ENCODE measurements at places on chromosomes 7 and 10.

GRCh38 chr10:5291501-5292195 is 73.1 kb upstream of the UCN3 start:
- peak; percentile 57 for DNase-seq

GRCh38 chr7:156386097-156386496 is 254.5 kb upstream of the RNF32 start:
- no peak for DNase-seq

DNA sequence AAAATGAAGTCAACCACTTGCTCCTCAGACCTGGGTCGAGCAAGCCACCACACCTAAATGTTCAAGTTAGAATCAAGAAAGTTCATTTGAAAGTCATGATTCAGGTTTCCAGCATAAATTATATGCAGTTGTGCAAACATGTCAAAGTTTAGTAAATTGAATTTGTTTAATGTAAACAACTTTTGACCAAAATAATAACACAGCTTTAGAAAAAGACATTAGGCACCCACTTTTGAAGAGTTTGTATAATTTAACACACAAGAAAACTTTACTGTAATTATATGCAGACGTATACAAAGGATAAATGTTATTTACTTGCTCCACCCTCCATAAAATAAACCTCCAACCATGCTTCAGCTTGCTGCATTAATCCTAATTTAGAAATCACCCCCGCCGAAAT is 680.0 kb downstream of the LRMDA start:
- no peak for DNase-seq

DNA sequence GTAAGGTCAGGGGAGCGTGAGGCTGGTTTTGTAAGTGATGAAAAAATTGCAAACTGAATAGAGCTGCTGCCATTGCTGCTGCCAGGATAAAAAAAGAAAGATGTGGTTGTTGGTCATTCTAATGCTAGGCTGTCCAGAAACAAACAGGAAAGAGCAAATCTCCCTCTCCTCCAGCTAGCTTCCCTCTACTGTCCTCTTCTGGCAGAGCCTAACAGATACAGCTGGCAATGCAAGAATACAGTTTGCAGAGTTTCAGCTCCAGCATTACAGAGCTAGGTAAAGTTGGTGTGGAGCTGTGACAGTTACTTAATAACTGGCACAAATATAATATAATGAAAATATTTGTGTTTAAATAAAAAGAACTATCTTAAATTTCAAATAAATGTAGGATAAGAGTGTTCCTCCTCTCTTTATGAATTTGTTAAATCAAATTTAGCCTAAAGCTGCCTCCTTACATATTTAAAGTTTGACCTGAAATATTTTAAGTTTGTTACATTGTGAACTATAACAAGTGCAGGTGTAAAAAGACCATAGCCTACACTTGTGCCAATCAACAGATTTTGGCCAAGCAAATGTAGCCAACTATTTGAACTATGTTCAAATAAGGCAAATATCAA is 407.7 kb downstream of the SH2D4B start:
- DNase-seq = no peak

DNA sequence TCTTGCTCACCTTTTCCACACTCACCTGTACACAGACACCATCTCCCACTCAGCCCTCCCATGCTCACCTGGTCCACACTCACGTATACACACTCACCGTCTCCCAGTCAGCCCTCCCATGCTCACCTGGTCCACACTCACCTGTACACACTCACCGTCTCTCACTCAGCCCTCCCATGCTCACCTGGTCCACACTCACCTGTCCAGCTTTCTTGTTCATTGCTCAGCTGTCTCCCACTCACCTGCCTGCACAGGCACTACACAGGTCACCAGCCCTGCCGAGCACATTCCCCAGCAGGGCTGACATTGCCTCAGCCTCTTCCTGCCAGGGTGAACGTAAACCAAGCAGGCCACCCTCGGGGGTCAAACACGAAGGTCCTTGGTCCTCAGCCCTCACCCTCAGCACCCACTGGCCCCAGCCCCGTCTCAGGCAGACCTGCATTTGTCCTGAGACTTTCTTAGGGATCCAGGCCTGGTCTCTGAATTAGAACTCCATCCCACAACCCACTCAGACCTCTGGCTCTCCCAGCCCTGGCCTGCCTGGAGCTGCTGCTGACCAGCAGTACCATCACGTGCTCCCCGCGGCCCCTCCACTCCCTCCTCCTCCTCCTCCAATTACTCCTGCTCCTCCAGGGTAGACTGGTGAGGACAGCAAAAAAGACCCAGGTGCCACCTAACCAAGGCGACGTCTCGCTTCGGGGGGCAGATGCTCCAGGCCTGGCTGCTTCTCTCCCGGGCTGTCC is 12.8 kb upstream of the DNAAF5 start:
- DNase-seq = peak; percentile 27

- no peak for DNase-seq
These were observed at the start of gene RBP4 for GRCh38 chr10:93601146-93601773. RBP4 (minus strand) TSS chr10:93601235; CDS start chr10:93601028, 207 bp downstream.

- no peak for DNase-seq
These were observed 135.9 kb upstream of the RHEB start for GRCh38 chr7:151655555-151655954.

GRCh38 chr10:4663162-4663992 is 162.6 kb upstream of the AKR1E2 start:
- no peak for DNase-seq

DNA sequence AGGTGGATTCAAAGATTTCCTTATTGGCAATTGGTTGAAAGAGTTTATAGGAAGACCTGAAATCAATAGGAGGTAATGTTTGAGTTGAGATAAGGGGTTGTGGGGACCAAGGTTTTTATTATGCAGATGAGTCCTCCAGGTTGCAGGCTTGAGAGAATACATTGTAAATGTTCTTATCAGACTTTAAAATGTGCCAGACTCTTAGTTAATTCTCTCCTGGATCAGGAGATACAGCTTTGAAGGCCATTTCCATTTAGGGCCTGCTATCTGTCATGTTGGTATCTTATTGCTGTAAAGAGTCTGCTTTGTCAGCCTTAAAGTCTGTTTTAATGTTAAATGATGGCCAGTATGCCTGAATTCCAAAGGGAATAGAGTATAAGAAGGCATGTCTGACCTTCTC is 61.8 kb upstream of the CALCR start:
- no peak for DNase-seq

- peak; percentile 29 for DNase-seq
These were observed 6.0 kb upstream of the ELFN1 start for GRCh38 chr7:1663857-1664651.

- no peak for DNase-seq
These were observed 4.4 kb downstream of the SCART1 start for GRCh38 chr10:133458021-133458709.

DNA sequence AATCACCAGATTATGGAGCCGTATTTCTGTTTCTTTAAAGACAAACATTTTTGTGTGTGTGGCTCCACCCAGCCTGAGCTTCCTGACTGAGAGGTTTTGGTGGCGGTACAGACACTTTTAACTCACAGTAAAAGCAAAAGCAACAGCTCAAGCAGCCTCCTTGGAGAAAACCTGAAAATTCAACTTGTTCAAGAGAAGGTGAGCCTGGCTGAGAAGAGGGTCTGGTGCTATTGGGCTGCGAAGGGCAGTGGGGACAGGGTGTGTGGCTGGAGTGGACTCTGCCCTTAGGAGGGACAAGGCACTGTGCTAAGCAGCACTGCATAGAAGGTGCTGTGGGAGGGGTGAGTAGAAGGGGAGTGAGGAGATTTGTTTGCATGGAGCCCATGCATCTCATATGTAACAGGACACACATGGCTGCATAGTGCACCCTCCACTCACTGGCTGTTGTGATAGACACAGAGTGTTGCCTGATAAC is at the start of gene GIMAP7:
GIMAP7 (plus strand) TSS at position 125 of the 475 bp plus-strand sequence. CDS start 5,103 bp downstream, outside the sequence.
- DNase-seq = peak; percentile 48

DNA sequence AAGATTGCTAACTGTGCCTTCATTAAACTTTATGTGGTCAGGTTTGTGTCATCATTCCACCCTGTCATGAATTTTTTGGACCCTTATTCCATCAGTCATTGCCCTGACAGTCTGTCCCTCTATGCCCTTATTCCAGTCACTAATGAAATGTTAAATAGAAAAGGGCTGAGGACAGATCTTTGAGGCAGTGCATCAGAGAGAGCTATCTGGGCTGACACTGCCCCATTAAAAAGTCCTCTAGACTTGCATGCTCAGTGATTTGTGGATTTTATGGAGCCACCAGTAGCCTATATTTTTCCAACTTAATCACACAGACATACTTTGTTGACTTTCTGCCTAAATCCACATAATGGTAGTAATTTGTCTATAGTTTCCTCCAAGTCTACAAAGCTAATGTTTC is 264.7 kb upstream of the YAE1 start:
- DNase-seq = no peak

DNA sequence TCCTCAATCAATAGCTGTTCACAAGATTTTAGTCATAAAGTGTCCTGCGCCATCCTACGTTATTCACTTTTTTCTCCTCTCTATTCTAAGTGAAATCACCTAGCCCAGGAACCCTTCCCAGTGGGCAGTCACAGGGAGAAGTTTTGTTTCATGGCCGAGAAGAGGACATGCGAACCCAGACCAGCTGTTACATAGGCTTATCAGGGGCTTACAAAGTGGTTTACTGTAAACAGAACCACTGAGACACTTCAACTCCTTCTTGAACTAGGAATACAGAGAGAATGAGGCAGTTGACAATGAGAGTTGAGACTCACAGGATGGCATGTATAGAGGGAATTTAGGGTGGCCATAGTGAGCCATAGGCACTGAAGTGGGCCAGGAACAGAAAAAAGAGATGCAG is 246.9 kb upstream of the GLI3 start:
- DNase-seq = no peak

GRCh38 chr10:248307-248706 is 113.1 kb downstream of the ZMYND11 start:
- no peak for DNase-seq

GRCh38 chr10:89637113-89637512 is 7.9 kb downstream of the PANK1 start:
- DNase-seq = no peak

GRCh38 chr10:17758896-17759295 is 6.9 kb downstream of the TMEM236 start:
- no peak for DNase-seq

DNA sequence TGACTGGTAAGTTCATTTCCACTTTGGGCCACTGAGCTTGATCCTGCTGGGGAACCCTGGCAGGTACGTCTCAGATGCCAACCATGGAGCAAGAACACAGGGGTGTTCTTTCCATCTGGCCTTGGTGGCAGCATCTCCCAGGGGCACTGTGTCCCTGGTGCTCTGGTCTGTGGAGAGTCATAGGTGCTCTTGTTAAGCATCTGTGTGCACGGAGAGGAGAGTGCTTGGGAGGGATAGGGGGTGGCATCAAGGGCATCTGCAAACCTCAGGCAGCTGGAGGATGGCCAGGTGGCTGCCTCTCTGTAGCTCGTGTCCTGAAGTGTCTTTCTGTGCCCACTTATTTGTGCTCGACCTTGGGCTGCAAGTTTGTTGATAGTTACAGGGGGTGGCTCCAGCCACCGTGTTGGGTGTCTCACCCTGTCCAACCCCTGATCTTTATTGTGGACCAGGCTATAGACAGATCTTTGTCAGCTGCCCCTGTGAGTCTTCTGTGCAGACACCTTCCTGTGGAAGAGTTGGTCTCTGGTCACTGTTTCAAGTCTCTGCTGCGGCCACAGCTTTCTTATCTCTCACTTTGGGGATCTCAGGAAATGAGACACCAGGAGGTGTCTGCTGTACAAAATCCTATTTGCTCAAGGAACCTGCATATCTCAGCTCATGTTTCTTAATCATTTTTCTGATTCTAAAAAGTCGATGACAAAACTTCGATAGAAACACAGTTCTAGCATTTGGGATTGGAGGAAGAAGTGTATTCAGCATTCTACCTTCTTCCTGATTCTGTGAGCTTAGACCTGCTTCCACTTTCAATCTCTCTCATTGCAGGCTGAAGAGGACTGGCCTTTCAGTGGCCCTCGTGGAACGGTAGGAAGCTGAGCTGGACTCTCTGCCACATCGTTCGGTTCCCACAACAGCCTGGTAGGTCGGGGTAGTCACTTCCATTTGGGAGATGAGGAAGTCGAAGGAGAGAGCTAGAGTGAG is 17.2 kb upstream of the GIMAP8 start:
- peak; percentile 20 for DNase-seq

DNA sequence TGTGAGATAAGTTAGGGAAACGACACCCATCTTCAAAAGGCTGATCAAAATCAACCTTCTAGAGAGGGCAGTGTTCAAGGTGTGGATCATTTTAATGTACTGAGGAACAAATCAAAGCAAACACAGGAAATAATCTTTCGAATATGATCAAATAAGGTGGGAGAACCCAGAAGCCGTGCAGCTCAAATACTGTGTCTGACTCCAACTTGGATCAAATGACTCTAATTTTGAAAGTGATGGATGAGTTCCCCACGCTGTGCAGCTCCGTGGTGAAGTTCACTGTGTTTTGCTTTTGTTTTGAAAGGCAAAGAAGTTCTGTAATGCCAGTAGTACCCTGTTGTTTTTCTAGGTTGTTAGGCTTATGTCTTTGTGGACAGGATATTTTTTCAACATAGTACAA is 250.9 kb downstream of the SFMBT2 start:
- no peak for DNase-seq

DNA sequence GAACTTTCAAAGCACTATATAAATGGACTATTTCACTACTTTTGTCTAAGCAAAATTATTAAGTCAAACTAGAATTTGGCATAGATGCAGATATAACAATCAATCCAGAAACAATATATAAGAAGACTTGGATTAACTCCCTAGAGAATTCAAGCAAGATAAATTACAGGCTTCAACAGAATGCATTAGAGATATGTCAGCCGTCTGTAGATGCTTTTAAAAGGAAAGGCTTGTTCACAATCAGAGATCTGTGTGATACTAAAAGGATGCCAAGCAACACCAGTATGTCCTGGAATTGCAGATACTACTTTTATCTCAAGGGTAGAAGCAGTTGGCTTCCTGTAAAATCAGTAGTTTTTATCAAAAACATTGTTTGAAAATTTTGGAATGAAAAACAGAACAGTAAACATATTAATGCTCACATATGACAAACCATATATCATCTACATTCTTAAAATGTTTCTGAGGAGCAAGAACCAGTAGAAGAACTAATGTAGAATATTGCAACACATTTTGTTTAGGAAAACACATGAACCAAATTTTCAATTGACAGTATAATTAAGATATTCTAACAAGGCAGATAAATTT is 947.9 kb upstream of the LRRN3 start:
- no peak for DNase-seq

GRCh38 chr7:38942431-38943051 is 33.5 kb upstream of the VPS41 start:
- no peak for DNase-seq

DNA sequence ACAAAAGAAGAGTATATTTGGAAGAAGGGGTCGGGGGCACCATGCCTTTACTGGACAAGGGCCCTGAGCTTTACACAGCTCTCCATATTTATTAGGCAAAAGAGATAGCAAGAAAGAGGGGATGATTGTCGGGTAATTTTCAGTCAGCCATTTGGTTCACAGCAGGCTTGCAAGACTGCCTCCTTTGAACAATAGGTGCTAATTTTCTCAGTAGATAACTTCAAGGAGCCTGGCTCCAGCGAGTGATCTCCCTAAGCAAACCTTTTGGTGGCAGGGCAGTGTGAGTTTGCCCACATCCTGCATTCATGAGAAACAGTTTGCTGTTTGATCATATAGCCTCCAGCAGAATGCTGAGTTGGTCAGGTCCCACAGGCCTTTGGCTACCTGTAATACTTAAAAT is 94.3 kb downstream of the ZNF248 start:
- no peak for DNase-seq

GRCh38 chr10:96421995-96422394 is 63.2 kb upstream of the OPALIN start:
- no peak for DNase-seq
